ENCODE measurements at places on chromosomes 5 and 9.

- no peak for DNase-seq
Observed at GRCh38 chr5:19261879-19262278, 726.1 kb downstream of the CDH18 start.

GRCh38 chr5:149268928-149269557 is 2.6 kb upstream of the AFAP1L1 start:
- DNase-seq: no peak

- no peak for DNase-seq
Observed at GRCh38 chr9:38406476-38407186, 14.1 kb downstream of the ALDH1B1 start.

DNA sequence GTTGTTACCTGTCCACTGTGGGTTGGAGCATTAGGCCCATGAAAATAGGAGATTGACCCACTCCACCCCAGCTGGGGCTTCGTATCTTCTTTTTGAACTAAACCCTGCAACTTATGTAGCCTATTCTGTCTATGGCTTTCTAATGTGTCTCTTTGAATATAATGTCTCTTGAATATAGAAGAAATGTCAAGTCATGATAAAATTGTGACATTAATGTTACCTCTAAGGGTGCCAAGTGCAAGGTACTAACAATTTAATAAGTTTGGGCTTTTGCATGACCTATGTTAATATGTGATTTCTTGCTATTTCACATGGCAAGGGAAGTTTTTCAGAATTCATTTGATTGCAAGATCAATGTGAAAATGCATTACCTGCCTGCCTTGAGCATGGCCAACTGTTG is 40.4 kb upstream of the PUM3 start:
- DNase-seq: no peak

GRCh38 chr5:1255081-1255561 is 29.9 kb downstream of the SLC6A18 start:
- peak; percentile 5 for DNase-seq

- DNase-seq: no peak
Observed at GRCh38 chr9:119802621-119803020, 433.4 kb upstream of the BRINP1 start.

GRCh38 chr5:143693651-143694252 is 118.2 kb upstream of the HMHB1 start:
- no peak for DNase-seq

GRCh38 chr9:89225991-89226471 is 47.4 kb upstream of the SHC3 start:
- DNase-seq: no peak

- DNase-seq: no peak
Observed at GRCh38 chr5:71771191-71771590, 52.1 kb downstream of the CARTPT start.

- DNase-seq: no peak
Observed at GRCh38 chr9:20253635-20254034, 368.7 kb downstream of the MLLT3 start.

- no peak for DNase-seq
Observed at GRCh38 chr5:166236327-166236726, 2055.1 kb upstream of the WWC1 start.

GRCh38 chr9:114387680-114388356 is at the start of gene AKNA:
Gene AKNA (minus strand): TSS chr9:114387982. CDS start chr9:114381333, 6,649 bp downstream.
- DNase-seq: peak; percentile 62

- no peak for DNase-seq
Observed at GRCh38 chr5:172456076-172456722, 1.9 kb upstream of the SH3PXD2B start.
